Motor neuron (in vitro differentiated cells): ENCODE measurements at places on chromosomes 2 and 18.

DNA sequence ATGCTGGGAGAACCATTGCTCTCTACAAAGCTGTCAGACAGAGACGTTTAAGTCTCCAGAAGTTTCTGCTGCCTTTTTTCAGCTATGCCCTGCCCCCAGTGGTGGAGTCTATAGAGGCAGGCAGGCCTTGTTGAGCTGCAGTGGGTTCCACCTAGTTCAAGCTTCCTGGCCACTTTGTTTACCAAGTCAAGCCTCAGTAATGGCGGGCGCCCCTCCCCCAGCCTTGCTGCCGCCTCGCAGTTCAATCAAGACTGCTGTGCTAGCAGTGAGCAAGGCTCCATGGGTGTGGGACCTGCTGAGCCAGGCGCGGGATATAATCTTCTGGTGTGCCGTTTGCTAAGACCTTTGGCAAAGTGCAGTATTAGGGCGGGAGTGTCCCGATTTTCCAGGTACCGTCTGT, 52.7 kb upstream of the SCYGR2 start:
- no peak for ATAC-seq

DNA sequence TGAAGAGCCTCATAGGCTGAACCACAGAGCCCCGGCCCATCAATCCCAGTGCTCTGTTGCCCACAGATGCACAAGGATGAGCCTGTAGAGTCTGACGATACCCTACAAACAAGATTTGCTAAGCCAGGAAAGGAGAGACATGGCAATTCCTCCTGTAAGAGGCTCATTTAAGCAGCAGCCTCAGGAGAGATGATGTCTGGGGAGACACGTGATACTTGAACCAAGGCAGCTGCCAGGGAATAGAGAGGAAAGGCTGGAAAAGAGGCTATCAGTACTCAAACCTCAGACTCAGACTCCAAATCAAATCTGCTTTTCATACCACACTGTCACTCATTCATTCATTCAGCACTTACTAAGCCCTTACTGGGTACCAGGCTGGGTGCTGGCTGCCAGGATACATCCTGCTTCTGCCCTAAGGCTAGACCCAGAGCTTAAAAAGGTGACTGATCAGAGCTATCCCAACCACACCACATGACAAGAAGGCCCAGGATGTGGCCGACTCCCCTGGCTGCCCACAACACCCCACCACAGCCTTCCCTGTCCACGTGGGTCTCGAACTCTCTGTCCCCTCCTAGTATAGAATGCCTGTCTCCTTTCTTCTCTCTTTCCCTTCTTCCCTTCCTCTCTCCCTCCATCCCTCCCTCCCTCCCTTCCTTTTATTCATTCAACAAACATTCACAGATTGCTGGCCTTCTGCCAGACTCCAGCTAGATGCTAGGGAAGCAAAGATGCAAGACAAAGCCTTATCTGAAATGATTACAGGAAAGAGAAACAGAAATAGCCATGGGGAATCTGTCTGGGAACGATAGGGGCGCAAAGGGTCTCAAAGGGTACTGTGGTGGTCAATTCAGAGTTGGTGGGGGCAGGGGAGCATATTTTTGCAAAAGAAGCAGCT, 23.4 kb upstream of the KCNK3 start:
- no peak for ATAC-seq

GRCh38 chr2:10538224-10538894, 90.2 kb upstream of the ODC1 start:
- no peak for ATAC-seq

DNA sequence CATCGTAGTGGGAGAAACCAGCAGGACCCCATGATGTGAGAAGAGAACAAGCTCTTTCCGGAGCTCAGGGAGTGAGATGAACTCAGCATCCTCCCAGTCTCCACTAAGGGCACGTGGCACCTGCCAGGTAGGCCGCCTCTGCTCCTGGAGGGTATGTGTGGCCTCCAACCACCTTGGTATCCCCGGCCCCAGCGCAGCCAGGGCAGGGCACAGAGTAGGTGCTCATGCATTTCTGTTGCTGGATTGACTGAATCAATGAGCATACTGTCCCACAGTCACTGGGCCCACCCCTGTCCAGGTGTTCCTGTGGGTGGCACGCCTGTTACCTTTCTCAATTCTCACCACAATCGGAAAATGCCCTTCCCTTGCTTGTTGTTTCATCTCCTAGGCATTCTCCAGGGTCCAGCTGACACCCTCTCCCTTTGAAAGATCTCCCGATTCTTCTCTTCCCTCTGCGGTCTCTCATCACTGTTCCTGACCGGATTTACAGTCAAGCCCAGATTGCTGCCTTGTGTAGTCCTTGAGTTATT, 138.5 kb upstream of the SMAD2 start:
- ATAC-seq: no peak

DNA sequence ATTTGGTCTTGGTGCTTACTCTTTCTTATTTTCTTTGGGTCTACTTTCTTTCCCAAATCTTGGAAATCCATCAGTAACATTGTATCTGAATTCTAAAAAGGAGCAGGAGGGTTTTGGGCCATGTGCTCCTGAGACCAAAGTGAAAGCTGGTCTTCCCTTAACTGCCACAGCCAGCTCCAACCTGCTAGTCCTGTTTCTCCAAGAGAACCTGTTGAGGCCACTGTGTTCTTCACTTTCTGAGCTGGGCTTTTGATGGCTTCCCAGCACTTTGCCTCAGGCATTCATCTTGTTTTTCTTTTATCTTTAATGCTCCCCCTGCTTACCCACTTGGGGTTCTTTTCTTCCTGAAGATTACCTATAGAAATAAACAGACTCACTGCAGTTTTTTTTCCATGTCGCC, 53.3 kb downstream of the ARHGAP28 start:
- ATAC-seq: no peak

DNA sequence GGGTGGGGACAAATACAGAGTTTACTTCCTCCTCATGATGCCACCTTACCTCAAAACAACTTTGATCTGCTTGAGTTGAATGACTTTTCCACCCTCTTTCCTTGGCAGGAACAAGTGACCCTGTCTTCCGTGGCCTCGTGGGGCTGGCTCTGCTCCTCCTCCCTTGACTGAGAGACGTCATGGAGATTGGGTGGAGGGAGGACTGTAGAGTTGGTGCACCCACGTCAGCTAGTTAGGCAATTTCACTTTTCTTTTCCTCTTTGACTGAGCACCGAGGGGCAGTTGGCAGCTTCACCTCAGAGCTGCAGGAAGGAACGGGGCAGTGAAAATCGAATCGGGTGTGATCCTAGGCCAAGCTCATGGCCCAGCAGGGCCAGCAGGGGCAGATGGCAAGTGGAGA, at the start of gene SP140:
SP140 (plus strand) TSS at position 251 of the 400 bp plus-strand sequence; CDS start at position 360, 109 bp downstream.
- no peak for ATAC-seq

- ATAC-seq: no peak
Measured at GRCh38 chr2:237132799-237133198, 47.1 kb downstream of the COPS8 start.

DNA sequence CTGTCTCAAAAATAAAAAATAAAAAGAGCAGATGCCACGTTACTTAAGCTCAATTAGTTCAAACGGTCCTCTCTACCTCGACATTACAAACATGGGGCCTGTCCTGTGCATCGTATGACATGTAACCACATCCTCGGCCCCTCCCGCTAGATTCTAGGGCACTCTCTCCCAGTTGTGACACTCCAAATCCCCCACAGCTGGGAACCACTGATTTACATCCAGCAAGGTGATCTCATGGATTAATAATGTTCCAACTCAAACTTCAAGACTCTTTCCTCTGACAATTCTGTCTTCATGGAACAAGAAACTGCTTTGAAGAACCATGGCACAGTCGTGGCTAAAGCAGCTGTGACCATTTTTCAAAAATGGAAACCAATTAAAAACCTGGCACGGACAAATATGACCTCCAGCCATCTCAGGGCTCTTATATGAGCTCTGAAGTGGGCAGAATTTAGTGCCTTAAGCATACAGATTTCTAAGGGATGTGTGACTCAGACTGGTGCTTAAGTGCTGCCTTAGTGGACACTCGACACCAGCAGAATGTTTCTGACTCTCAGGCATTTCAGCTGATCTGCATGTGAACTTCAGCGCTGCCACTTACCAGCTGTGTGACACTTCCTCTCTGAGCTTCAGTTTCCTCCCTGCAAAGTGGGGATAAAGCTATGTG, 31.7 kb upstream of the ASAP2 start:
- no peak for ATAC-seq

DNA sequence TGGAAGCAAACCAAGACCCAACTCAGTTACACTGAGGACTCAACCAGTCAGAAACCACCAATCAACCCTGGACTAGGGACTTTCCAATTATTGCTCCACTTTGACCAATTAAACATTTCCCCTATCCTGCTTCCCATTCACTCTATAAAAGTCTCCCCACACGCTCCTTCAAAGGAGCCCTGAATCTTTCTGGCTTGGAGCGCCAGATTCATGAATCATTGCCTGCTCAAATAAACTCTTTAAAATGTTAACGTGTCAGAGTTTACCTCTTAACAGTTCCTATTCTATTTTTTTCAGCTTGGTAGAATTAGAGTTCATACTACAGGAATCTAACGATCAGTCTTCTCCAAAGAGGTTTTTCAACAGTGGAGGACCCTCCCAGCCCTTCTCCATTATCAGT, 20.7 kb upstream of the SULT1C2 start:
- no peak for ATAC-seq

DNA sequence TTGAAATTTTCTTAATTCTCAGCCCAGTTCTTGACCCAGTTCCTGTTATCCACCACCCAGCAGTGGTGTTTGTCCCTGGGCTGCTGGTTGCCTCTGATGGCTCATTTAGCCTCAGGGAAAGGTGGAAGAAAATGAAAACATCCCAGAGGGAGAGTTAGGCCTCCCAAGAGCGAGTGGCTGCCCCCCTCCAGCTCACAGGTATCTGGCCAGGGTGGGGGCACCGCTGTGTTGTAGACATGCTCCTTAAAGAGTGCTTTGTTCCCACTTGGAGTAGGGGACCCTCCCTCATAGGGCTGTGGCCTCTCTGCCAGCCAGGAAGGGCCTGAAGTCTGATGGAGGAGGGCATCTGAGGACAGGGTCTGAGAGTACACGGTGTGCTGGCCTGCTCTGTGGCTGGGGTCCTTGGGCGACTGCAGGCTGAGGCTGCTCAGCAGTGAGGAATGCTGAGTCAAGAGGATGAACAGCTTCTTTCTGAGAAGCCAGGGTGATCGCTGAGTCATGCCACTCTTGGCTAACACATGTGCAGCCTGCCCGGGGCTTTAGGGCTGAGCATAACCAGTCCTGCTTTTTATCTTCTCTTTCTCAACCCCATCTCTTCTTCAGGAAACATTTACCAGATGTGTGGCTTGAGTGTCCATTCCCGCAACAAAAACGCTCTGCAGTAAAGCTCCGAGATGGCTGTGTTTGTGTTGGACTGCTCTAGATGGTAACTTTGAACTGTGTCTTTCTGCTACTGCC, 72.3 kb downstream of the IL1R2 start:
- peak; percentile 99 for ATAC-seq

- ATAC-seq: no peak
Measured at GRCh38 chr2:68416081-68416675, 50.9 kb downstream of the FBXO48 start.

- no peak for ATAC-seq
Measured at GRCh38 chr18:12750076-12750714, 47.4 kb downstream of the PSMG2 start.

DNA sequence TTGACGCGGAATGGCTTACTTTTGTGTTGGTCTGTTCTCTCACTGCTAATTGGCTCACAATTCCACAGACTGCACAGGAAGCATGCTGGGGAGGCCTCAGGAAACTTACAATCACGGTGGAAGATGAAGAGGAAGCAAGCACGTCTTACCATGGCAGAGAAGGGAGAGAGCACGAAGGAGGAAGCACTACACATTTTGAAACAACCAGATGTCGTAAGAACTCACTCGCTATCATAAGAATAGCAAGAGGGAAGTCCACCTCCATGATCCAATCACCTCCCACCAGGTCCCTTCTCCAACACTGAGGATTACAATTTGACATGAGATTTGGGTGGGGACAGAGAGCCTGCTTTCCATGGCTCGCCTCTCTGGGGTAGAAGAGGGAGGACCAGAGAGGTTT, 106.2 kb downstream of the KCNF1 start:
- ATAC-seq: no peak

- ATAC-seq: peak; percentile 19
Measured at GRCh38 chr18:70332694-70333093, 43.8 kb downstream of the SOCS6 start.

- no peak for ATAC-seq
Measured at GRCh38 chr2:224354632-224355211, 47.2 kb downstream of the FAM124B start.

DNA sequence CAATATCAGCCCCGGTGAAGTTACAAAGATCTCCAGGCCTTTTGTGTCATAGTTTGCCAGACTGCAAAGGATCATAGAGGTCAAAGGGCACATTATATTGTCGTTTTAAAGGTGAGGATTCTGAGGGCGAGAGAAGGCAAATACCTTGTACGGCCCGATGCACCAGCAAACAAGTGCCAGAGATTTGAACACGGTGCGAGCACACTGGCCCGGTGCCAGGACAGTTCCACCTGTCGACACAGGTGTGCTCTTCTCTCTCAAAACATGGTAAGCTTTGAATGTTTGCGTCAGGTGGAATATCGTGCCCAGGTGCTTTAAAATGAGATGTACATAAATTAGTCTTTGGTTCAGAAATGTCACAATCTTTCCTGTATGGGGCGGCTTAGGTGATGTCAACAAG, 776.1 kb upstream of the ID2 start:
- ATAC-seq: no peak

GRCh38 chr2:226123300-226123699, 676.3 kb downstream of the IRS1 start:
- ATAC-seq: no peak

DNA sequence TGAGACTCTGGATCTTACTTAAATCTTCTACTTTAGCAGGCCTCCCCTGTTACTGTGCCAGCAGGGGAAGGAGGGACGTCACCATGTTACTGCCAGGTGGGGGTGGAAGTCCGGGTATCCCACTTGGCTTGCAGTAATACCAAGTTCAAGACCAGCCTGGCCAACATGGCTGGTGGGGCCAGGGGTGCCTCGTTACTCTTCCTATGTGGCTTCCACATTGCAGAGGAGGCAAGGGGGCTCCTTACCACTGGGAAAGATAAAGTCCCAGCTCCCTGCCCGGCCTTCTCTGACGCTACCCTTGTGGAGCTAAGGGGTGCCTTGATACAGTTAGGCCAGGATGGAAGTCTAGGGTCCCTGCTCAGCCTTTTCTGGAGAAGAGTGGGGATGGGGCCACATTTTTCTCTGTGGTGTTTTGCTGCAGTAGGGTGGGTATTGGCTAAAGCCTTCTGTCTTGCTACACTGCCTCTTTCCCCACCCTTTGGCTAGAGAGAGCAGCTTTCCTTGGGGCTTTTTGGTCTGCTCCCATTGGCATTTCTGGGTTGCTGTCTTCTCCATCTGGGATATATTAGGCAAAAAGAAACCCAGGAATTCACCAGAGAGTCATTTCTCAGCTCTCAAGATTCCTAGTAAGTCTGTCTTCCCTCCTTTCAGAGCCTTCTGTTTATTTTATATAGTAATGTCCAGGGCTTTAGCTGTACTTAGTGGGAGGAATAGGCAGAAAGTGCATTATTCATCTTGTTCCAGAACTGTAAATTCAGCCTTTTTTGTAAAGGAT, 21.9 kb downstream of the ELMOD3 start:
- ATAC-seq: no peak

- ATAC-seq: no peak
Measured at GRCh38 chr2:132615329-132616085, 54.5 kb downstream of the LYPD1 start.
